ENCODE measurements at places on chromosomes 13 and 19. TPM values are rescaled to one million over a fixed set of nuclear protein-coding genes. Genes with fewer than 3 reads are reported as not detected.
A peak's percentile ranks its signal among the peaks of the same experiment; 100 is the strongest.

ZNF320 gene
- 10.7 TPM for polyA plus RNA-seq

LHFPL6 gene
- polyA plus RNA-seq = 40.7 TPM

- no peak for DNase-seq
Observed at GRCh38 chr13:41492432-41493260, 35.3 kb downstream of the RGCC start.

DNA sequence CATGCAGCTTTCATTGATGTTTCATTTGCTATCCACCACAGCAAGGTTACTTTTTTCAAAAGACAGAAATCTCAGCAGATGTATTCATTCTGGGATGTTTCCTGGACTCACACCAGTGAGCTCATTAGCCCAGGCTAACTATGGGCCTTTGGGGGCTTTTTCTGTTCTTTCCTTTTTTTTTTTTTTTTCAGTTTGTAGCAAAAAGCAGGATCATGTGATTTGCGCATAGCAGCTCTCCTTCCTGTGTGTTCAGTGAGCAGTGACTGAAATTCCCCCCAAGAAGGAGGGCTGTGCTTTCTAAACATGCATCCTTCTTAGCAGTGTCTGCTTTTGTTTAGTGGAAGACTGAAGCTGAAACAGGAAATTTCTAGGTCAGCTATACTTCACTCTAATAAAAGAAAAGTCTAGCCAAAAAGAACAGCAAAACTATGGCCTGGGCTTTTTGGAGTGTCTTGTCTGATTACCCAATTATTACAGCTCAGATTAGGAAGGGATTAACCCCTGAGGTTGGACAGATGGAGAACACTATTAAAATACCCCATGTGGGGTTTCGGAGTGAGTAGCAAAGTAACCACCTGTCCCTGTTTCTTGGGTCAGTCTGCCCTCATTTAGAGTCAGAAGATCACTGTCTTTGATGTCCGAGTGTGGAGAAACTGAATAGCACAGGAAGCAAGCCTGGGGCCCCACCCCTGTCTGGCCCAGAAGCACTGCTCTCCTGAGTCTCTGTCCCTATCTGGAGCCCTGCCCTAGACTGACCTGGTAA is 8.9 kb upstream of the AMER2 start:
- DNase-seq = no peak

NKPD1 gene
- polyA plus RNA-seq = 0.18 TPM

DNA sequence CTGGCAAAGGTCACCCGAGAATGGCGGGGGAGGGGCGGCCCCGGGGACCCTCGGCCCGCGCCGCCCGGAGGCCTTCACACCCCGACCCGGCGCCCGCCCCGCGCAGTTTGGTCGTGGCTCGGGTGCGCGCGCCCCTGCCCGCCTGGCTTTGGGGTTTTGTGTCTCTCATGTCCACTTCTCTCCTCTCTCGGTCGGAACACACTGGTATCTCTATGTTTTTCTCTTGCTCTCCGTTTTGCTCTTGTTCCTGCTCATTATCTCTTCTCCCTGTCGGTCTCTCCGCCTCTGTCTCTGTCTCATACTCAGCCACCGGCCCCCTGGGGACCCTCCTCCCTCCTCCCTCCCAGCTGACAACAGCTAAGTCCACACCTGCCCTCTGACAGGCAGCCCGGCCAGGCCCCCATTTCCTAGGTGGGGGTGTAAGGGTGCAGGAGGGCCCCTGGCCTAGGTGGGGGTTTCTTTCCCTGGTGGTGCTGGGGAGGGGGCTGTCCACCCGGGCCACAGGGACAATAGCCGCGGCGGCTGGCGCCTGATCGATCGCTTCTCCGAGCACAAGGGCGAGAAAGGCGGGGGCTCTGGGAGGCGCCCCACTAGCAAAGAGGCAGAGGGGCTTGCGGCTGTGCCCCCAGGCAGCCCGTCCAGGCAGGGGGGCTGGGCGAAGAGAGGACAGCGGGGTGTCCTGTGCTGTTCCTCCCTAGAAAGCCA is 2.3 kb downstream of the ONECUT3 start:
- no peak for DNase-seq

NRTN gene
- 18.2 TPM for polyA plus RNA-seq

REXO1 gene
- polyA plus RNA-seq = 16.4 TPM

DNA sequence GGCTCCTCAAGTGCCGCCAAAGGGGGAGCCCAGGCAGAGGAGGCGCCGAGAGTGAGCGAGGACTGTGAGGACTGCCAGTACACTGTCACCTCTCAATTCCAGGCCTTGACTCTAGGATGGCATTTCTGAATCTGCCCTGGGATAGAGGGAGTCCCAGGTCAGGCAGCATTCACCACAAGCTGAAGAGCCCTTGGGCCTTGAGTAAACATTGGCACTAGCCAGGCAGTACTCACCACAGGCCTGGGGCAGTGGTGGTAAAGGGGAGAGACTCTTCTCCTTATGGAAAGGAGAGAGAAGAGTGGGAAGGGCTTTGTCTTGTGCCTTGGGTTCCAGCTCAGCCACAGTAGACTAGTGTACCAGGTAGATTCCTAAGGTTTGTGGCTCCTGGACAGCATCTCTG is 39.7 kb upstream of the HTR2A start:
- DNase-seq = no peak

- DNase-seq = no peak
Observed at GRCh38 chr13:48318821-48319511, 15.4 kb downstream of the RB1 start.

URAD gene
- polyA plus RNA-seq = not detected

DNA sequence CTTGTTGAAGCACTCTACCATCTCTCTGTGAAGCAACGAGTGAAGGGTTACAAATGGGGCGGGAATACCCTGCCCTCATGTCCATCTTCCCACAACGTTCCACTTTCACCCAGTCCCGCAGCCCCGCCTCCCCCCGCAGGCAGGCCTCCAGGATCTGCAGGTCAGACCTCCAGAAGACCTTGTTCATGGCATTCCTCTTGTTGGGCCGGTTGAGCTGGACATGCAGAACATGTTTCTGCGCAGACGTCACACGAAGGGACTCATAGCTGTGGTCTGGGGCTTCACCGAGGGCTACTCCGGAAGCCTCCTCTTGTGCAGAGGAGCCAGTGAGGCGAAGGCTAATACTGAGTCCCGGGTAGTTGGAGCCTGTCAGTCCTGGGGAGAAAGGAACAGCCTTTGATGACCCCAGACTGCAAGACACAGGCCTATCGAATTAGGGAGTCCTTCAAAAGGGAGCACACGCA is 420 bp downstream of the ECH1 start:
- DNase-seq = peak; percentile 77

PINLYP gene
- 3.0 TPM for polyA plus RNA-seq

DNAJC15 gene
- 39.2 TPM for polyA plus RNA-seq

GRCh38 chr19:55252760-55253663 is 5.8 kb downstream of the PPP6R1 start:
- DNase-seq = no peak

GRCh38 chr13:27352698-27353097 is 71.7 kb upstream of the GTF3A start:
- DNase-seq = no peak

PCCA gene
- polyA plus RNA-seq = 31.7 TPM

DNA sequence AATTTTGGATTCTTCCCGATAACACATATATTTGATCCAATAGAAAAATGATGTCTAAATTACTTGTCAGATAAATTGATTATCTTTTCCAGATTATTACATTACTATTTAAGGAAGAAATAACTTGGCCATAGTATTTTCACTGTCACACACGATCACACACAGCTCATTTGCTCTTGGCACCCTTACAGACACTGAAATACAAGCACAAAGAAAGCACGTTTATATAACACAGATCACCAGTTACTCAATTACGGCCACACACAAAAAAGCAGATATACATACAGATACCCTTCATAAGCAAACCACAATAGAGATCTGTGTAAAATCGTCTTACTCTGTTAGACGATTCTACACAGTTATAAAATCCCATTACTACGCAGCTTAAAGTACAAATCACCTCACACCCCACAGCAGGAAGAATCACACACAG is 716 bp upstream of the ZNF420 start:
- DNase-seq = no peak

Data from heart left ventricle (tissue), 16 donors.